ENCODE measurements at places on chromosomes 5 and 9. TPM values are rescaled to one million over a fixed set of nuclear protein-coding genes. Genes with fewer than 3 reads are reported as not detected.

The BTNL3 gene
- not detected for polyA plus RNA-seq

- no peak for DNase-seq
Measured at GRCh38 chr5:79602889-79603288, 9.4 kb upstream of the TENT2 start.

DNA sequence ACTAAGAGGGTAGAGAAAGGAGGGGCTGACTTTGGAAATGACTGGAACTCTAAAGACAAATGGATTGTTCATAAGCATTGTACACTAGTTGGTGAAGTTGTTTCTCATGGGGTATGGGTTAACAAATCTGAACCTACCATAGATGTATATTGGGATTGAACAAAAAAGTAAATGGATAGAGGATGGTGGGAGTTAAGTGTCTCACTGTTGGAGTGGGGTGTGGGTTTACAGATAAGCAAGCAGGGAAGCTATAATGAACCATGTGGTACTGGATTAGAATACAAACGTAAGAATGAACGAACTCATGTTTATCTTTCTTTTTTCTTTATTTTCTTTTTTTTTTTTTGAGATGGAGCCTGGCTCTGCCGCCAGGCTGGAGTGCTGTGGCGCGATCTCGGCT, 17.8 kb downstream of the GNG10 start:
- no peak for DNase-seq

The GMCL2 gene
- polyA plus RNA-seq: not detected

DNA sequence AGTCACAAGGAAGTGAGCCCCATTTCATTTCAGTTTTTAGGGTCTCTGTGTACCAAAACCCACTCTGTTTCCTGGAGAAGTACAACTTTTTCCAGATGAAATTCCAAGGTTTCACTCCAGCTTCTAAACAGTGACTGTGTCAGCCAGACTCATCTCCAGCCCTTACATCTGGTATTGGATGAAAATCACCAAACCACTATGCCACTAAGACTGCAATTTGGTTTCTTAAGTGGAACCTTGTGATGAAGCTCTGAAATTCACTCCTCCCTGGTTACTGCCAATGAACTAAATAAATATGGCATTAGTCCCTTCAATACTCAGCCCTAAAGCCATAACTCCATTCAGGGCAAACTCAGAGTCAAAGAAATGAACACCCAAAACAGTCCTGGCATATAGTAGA, 211.2 kb upstream of the DAPK1 start:
- DNase-seq: no peak

- DNase-seq: no peak
Measured at GRCh38 chr9:81460693-81461092, 228.7 kb downstream of the TLE1 start.

- no peak for DNase-seq
Measured at GRCh38 chr9:98596486-98596885, 112.2 kb downstream of the GABBR2 start.

- DNase-seq: no peak
Measured at GRCh38 chr9:14186096-14186495, 127.8 kb downstream of the NFIB start.

DNA sequence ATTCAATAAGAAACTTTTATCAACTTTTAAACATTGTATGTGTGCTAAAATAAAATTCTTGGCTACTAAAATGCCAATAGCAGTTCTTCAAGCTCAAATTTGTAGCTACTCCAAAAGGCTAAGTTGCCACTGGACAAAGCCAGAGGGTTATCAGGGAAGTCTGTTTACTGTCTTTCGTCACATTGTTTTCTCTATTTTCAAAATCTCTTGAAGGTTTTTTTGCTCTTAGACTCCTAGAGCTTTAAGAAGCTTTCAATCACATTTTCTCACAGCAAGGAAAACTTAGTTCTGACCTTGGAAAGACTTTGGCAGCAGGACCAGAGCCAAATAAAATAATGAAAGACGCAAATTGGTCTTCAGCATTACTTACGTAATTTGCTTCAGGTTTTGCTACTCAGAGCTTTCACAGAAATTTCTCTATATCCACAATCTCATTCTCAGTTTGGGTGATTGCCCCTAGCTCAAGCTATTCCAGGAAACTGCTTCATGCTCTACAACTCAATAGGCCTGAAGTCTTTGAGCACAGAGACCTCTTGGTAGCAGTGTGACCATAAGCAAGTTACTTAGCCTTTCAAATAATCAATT, 257.7 kb downstream of the GABRG2 start:
- DNase-seq: no peak
